Cardiac septum (tissue), 1 donor: ENCODE measurements at places on chromosomes 16 and 17.

DNA sequence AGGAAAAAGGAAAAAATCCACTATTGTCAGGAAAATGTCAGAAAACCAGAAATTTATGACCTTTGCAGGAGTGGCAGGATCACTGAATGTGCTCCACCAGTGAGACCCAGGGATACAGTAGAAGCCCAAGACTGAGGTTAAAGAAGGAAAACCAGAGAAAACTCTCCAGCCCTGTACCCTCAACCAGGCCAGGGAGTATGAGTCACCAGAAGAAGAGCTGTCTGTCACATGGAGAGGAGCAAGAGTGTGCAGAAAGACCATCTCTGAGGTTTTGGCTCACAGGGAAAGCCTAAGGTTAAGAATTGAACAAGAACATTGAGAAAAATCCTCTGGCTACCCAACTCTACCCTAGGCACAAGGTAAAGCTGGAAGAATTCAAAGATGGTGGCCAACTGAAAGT is 47.6 kb upstream of the MON1B start:
- no peak for DNase-seq

- DNase-seq: peak; percentile 82
Observed at GRCh38 chr17:83195330-83196023, 116.1 kb downstream of the METRNL start.

DNA sequence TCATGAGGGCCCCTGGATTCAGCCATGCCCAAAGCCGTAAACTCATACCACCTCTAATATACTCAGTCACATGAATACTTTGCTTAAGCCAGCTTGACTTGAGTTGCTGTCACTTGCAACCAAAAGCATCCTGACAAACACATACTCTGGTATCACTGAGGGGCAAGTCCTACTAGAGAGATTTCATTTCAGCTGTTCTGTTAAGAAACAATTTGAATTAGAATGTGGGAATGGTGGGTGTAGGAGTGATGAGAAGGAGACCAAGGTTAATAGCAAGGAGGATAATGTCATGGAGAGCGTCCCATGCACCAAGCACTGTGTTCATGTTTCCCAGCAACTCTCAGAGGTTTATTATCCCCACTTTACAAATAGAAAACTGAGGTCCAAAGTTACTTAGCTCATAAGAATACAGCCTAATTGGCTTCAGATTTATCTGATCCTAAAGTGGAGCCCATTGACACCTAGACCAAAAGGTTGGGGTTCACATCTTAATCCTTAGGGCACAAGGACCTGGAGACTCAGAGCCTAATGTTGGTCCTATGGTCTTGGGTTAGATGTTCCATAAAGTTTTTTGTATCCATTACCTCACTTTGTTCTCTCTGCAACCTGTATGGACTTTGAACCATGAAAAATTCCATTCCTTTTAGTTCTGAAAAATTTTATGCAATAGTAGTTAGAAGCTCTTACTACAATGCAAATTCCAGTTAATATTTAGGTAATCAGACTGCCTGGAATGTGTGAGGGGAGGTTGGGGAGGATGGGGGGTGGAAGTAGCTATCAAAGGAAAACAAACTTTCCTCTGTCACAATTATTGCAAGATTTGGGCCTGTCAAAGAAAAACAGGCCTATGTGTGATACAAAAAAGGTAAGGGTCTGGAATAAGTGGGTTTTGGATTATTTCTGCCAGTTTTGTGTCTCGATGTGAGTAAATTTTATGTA is 105.9 kb downstream of the IRX3 start:
- peak; percentile 0 for DNase-seq

GRCh38 chr17:51165680-51166197 is 472 bp upstream of the NME2 start:
- no peak for DNase-seq

DNA sequence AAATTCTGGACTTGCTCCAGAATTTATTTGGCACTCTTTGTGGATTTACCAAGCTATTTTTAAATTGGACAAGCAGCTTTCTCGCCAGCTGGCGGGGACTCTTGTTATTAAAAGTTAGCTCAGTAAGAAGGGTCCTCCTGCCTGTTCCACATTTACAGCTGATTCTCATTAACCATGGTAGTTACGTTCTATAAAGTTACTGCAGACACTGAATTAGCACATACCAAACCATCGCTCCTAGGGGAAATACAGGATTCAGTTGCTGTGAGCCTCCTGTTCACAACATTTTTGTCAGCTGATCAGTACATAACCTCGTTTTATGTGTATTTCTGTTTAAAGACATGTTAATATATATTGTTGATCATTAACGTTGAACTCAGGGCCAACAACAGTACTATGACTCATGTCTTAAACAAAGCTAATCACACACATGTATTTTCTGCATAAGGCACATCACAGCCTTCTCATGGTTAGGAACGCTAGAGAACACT is 4.2 kb downstream of the LDAF1 start:
- peak; percentile 83 for DNase-seq

DNA sequence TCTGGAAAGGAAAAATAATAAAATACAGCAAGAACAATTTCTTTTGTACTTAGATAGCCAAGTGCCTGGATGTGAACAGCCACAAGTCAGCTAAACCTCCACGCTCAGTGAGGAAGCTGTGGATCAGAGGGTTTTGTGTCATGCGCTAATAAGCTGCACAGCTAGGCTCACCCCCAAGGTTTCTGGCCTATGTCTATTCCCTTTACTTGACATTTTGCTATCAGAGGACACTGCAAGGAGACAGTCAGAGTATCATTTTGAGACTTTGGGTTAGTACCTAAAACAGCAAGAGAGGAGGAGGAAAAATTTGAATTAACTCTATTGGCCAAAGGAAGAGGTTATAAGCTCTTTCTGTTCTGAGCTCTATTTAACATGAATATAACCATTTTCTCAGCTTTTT is 139.3 kb downstream of the KCNJ2 start:
- no peak for DNase-seq

DNA sequence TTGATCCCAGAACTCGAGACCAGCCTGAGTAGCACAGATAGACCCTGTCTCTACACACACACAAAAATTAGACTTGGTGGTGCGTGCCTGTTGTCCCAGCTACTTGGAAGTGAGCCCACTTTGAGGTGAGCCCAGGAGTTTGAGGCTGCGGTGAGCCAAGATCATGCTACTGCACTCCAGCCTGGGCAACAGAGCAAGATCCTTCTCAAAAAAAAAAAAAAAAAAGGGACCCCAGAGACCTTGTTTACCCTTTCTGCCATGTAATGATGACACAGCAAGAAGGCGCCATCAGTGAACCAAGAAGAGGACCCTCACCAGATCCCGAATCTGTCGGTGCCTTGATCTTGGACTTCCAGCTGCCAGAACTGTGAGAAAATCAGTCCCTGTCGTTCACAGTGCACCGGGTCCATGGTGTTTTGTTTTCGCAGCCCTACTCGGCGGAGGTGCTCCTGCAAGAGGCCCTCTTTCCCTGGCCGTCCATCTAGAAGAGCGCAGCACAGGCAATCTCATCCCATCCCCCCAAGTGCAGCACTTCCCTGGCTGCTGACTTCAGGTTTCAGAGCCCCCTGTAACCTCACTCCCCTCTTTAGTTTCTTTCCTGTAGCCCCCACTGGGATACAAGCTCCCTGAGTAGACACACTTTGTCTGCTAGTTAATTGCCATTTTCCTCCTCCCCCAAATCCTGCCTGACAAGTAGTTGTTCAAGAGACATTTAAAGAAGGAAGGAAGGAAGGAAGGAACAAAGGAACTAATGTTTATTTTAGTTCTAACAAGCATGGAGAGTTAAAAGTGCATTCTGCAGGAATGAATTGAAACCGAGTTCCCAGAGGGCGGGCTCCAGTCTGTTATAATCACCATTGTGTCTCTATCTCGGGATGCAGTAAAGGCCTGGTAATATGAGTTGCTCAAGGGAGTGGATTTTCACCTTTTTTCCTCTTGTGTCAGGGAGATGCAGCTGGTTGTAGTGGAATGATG is 115.3 kb downstream of the SNX29 start:
- no peak for DNase-seq

DNA sequence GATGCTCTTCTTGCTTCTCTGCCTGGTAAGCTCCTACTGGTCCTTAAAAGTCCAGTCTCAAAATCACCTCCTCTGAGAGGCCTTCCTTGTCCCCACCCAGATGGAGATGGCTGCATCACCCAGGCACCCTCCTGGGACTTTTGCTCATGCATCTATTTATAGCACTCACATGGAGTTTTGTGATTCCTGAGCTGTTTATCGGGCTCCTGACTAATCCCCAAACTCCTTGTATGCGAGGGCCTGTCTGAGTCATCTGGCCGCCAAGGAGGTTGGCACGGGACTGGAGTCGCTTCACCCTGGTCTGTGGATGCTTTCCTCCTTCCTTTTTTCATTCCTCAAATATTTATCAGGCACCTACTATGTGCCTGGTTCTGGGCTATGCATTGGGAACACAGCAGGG is 2.3 kb upstream of the MAP2K3 start:
- DNase-seq: no peak
